Stimulated activated CD4-positive, alpha-beta T cell treated with anti-CD3 and anti-CD28 coated beads, TNF-alpha, amount 100 ng/mL, for 1 hour (primary cell): ENCODE measurements at places on chromosomes 2 and 18.

GRCh38 chr2:46461709-46462171 is 17.6 kb upstream of the TMEM247 start:
- DNase-seq, result no peak

DNA sequence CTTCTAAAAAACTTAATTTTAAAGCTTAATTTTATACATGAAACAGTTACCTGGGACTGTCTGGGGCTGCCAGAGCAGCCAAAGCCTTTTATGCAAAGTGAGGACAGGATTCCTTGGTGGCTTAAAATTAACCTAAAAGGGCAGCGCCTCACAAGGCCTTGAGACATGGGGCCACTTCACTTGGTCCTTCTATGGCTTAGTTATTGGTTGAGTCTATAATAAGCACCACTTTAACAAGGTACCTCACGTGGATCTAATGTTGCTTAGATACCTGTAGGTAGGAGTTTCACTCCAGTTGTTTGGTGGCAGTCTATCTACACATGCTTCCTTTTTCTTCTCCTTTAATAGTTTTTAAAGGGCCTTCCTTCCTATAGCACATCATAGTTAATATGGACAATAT is 51.6 kb downstream of the EIF2AK3 start:
- no peak for DNase-seq

DNA sequence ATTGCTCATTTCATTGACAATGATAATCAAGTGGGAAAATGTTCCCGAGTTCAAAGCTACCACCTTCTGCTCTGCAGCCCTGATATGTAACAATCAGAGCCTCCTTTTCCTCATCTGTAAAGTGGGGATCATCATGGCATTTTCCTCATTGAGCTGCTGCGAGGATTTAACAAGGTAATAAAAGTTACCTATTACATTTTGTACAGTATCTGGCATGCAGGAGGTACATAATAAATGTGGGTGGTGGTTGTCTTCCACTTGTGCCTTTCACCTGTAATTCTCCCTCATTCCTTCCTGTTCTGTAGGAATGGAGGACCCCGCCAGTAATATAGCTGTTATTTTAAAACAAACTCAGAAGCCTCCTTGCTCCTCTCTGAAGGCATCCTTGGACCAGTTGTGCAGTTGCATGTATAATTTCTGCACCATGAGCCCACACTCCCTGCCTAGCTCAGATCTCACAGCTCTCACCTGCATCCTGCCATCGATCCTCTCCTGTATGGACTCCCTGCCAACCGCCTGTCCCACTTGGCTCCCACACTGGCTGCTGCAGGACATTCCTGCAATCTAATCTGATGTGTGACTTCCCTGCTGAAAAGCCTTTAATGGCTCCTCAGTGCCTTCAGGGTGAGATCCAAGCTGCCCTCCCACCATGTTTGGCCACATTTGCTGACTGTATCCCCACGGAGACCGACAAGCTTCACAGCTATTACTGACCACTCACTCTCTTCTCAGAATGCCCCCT is 350.4 kb downstream of the EN1 start:
- DNase-seq, result no peak

GRCh38 chr2:185578322-185578721 is 160.3 kb upstream of the FSIP2 start:
- DNase-seq, result no peak

DNA sequence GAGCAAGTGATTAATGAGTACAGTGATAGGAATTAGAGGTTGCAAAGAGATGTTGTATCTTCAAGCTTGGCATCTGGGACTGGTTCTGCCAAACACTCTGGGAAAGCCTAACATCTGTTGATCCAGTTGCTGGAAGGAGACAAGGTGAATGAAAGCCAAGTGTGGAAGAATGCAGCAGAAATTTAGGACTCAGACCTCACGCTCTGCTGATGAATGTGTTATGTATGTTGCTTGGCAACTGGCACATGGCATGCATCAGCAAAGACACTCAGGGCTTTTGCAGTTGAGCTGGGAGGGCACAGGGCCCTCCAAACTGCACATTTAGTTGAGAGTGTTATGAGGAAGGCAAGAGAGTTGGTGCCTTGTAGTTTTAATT is 105.5 kb downstream of the COLEC12 start:
- no peak for DNase-seq

DNA sequence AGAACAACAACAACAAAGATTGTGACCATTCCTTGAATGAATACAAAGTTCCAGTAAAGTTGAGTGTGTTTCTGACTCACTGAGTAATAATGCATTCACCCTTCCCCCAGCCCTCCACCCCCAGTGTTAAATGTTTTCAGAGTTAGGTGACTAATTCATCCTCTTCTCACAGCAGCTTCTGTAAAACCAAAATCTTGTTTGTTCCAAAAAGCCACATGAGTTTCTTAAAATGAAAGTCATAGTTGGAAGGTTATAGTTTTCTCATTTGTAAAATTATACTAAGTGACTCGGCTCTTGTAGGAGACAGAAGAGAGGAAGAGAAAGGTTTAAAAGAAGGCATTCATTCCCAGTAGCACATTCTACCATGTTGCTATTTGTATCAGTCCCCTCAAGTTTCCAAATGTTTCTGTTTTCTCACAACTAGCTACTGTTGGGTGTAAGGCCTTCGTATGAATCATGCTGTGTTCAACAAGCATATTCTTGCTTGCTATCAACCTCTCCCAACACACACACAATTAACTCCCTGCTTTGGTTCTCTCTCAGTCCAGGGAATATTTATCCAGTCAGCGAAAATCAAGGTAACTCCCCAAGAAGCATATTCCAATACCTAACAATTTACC is 75.3 kb downstream of the MBD2 start:
- no peak for DNase-seq

- no peak for DNase-seq
Observed at GRCh38 chr18:79944126-79944731, 7.2 kb downstream of the SLC66A2 start.

DNA sequence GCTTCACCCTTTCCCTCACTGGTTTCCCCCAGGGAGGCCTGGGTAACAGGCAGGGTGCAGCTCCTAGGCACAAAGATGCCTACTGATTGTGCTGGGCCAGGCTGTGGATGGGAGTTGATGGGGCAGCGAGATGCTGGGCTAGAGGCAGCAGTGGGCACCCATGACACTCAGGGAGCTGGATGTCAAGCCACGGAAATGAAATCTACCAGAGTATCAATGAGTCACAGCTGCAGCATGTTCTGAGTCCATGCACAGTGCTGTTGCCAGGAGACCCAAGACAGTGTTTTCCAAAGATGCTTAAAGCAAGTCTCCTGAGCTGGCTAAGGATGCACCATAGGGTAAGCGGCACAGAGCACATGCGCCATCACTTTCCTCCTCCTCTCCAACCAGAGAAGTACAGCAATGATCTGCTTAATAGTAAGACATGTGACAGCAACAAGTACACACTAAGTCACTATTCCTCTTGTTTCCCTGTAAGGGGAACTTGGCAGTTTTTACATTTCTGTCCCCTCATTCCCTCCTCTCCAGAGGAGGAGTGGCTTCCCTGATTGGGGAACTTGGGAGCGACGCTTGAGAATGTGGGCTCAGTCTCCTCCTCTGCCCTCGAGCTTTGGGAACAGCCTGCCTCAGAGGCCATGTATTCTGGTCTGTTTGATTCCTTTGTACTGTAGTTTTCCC is 57.2 kb downstream of the CDC42EP3 start:
- DNase-seq, result no peak

DNA sequence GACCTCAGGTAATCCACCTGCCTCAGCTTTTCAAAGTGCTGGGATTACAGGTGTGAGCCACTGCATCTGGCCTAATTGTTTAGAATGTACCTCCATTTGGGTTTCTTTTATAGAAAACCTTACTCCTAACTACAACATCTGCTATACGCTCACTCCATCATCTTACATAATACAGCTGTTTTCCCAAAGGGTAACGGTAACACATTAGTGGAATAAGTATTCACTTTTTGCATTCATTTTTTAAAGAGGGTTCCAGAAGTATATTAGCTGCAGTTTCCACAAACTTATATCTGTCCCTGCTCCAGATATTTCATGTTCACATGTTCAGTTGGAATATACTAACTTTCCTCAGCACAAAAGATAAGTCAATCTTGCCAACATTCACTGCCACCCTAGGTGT is 640.1 kb upstream of the FSHR start:
- DNase-seq, result no peak

DNA sequence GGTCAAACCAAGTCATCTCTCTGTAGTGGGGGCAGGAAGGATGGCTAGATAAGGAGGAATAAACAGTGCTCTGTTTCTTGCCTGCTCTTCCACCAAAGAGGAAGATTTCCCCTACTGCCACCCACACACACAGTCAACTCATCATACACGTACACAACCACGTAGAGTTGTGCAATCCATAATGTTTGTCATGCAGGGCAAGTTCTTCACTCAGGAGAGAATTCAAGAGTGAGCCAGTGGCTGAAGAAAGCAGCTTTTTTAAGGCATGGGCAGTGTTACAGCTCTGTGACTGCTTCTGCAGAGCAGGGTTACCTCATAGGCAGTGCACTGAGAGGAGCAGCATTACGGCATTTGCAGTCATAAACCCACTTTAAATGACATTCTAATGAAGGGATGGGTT is 283.0 kb downstream of the RND3 start:
- no peak for DNase-seq

- DNase-seq, result no peak
Observed at GRCh38 chr2:88637464-88637863, 10.2 kb upstream of the EIF2AK3 start.

DNA sequence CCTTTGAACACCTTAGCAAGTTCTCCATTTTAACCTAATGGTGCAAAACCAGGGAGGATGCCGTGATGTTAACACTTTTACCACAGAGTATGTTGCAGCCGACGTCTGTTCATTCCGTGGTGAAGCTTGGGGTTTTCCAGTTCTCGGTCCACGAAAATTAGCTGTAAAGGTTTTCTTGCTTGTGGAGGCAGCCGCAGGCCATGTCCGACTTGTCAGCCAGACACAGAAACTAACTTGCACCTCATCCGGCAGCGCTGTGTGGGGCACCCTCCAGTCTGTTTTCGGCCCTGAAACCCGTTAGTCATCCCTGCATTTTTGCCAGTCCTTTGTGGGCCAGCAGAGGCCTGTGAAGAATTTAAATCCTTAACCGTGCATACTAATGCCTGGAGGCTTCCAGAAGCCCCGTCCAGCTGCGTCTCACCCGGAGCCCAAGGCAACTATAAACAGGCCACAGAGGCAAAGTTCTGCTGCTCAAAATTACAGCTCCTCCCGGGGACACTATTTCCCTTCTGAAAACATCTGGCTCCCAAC is 70.6 kb downstream of the SH3YL1 start:
- DNase-seq, result no peak

DNA sequence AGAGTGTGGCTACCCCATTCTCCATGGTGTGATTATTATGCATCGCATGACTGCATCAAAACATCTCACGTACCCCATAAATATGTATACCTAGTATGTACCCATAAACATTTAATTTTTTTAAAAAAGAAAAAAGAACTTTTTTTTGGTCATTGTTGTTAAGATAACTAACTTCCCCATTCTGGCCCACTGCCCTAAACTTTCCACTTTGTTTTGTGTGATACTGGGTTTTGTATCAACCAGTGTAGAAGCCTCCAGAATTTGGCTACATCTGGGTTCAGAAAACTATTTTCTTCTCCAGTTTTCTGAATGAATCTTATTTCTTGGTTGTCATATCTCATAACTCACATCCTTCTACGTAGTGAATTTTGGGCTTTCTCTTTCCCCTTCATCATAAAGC is 62.3 kb upstream of the NABP1 start:
- no peak for DNase-seq

DNA sequence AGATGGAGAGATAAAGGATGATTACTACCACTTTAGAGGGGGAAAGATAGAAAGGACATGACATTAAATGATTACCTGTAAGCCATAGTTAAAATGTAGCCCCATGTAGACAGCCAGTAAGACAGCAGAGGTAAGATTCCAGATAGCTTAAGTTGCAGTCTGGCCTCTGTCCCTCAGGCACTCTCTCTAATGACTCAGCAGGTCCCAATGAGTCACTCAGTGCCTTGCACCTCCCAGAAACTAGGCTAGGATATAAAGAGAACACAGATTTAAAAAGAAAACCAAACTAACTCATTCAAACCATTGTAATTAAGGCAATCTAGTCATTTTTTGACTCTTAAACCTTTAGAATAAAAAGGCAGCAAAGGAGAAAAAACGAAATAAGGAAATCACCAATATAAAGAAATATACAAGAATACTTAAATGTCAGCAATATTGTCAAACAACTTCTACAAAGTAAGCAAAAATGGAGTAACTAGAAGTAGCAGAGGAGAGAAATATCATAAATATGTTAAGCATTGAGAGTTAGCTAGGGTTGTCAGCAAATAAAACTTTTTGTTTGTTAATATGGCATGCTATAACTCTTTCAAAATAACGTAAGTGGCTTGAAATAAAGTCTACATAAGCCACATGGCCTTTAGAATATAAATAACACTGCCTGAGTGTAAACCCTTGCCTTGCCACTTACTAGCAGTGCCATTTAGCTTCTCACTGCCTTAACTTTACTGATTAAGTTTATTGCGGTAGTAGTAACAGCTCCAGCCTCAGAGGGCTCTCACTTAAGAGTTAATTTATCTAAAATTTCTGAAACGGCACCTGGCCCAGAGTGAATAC is 48.5 kb downstream of the SOCS6 start:
- DNase-seq, result no peak

DNA sequence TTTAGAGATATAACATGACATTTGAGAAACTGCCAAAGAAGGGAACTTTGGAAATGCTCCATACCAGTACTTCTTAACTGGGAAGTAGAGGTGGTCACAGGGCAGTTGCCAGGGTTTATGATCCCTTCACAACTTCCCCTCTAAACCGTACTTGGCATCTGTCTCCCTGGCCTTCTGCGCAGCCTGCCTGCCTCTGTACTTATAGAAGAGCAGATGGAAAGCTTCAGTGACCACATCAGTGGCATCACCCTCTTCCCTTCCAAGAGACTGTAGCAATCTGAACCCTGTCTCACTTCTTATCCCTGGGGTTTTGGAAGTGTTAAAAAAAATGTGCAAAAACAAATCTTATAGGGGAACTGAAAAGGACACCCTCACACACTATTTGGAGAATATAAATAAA is 64.1 kb downstream of the EIF2AK3 start:
- no peak for DNase-seq

DNA sequence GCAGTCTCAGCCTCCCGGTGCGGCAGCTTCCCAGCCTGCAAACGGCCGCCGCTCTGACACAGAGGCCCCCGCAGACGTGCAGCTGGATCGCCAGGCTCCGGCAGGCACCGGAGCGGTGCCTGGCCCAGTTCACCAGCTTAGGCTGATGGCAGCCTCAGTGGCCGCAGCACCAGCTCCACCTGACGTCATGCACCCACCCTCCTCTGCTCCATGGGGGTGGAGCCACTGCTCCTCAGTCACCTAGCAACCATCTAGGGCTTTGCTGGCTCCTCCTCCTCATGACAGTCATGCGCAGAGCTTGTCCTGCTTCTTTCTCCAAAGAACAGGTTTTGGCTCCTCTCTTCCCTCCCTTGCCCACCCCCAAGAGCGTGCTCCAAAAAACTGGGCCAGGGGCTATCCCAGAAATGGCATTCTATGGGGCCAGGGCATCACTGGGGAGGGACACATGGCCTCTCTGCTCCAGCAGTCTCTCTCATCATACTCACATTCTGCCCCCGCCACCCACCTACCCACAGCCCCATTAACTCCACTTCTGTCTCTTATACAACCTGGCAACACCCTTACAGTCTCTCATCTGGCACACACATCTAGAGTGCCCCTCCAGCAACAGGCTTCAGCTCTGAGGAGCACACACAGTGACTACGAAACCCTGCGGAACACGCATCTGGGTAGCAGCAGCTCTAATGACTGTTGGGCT is 5.5 kb downstream of the DCTN1 start:
- no peak for DNase-seq
